HT1080 (cell line): ENCODE measurements at places on chromosomes 7 and 10. TPM values are rescaled to one million over a fixed set of nuclear protein-coding genes. Genes with fewer than 3 reads are reported as not detected.
A peak's percentile ranks its signal among the peaks of the same experiment; 100 is the strongest.

Gene IMMP2L
- total RNA-seq: 4.9 and 6.5 TPM in 2 replicates

Gene AGBL3
- total RNA-seq: 1.1 and 1.2 TPM in 2 replicates

Gene ADRA2A
- total RNA-seq: 0.20 and 0.23 TPM in 2 replicates

- no peak for DNase-seq
Measured at GRCh38 chr7:84847038-84847437, 339.8 kb downstream of the SEMA3D start.

- DNase-seq: no peak
Measured at GRCh38 chr10:15725603-15726002, 5.9 kb upstream of the ITGA8 start.

DNA sequence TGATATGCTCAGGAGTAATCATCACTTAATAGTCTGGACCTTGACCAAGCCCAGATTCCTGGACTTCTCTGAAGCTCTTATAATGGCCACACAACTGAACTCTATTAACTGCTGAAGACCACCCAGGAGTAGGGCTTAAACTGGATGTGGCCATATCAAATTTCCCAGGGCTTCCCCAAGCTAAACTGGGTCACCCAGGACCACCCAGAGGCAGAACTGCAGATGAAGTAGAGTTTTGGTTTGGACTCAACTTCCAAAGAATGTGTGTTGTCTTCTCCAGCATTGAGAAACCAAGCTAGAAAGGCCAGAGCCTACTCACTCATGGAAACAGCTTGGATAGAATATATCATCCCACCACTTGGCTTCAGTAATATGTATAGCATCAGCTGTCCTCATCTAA, 358.2 kb upstream of the MEOX2 start:
- no peak for DNase-seq

DNA sequence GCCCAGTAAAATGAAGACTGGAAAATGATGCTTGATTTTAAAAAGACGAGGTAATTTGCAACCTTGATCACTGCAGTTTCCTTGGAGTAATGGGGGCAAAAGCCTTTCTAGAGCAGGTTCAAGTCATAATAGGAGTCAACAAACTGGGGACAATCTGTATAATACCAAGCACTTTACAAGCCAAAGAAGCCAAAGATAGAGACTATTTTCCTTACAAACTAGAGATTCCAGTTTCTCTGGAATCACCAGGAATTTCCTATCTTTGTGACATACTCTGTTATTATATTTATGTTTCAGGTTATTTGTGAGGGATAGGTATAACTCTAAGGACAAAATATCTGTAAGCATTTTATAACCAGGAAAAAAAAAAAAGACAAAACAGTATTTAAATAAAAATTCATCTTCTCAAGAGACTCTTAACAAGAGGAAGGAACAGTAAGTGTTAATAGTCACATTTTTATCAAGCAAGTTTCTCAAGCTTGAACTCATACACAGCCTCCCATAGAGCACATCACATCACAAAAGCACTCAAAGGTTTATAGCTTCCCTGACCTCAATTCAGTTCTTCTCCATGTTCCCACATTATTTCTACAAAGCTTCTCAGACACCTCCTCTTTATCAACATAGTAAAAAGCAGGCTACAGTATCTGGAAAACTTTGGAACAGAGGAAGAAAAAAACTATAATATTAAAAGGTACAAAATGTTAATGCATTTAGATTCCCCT, 18.9 kb downstream of the JMJD1C start:
- no peak for DNase-seq

GRCh38 chr7:55887821-55888247, 578 bp downstream of the ZNF713 start:
- DNase-seq: no peak

- DNase-seq: no peak
Measured at GRCh38 chr7:57375783-57376182, 74.2 kb upstream of the ZNF716 start.

DNA sequence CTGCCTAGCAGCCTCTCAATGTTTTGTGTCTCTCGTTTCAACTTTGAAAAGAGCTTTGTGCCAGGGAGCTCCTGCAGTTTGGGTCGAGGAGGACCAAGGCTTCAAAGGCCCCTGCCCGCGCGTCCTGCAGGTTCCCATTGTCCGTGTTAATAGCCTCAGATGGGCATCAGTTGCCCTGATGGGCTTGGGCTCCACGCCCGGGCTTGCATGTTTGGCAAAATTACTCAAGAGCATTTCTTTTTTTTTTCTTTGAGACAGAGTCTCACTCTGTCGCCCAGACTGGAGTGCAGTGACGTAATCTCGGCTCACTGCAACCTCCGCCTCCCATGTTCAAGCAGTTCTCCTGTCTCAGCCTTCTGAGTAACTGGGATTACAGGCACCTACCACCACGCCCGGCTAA, 636.6 kb downstream of the SDK1 start:
- DNase-seq: no peak

DNA sequence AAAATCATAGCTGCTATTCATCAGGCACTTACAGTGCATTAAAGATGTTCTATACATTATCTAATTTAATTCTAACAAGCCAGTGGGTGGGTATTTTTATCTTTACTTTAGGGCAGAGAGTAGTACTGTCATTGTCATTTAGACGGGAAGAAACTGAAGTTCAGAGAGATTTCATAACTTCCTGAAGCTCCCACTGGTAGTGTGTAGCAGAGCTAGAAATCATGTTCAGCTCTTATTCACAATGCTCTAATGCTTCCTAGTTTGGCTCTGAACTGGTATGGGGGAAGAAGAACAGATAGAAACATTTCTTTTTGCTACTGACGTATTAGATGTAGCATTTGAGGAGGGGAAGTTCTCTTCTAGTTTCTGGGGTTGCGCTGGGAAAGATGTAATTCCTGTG, 116.7 kb downstream of the CYP26A1 start:
- no peak for DNase-seq

DNA sequence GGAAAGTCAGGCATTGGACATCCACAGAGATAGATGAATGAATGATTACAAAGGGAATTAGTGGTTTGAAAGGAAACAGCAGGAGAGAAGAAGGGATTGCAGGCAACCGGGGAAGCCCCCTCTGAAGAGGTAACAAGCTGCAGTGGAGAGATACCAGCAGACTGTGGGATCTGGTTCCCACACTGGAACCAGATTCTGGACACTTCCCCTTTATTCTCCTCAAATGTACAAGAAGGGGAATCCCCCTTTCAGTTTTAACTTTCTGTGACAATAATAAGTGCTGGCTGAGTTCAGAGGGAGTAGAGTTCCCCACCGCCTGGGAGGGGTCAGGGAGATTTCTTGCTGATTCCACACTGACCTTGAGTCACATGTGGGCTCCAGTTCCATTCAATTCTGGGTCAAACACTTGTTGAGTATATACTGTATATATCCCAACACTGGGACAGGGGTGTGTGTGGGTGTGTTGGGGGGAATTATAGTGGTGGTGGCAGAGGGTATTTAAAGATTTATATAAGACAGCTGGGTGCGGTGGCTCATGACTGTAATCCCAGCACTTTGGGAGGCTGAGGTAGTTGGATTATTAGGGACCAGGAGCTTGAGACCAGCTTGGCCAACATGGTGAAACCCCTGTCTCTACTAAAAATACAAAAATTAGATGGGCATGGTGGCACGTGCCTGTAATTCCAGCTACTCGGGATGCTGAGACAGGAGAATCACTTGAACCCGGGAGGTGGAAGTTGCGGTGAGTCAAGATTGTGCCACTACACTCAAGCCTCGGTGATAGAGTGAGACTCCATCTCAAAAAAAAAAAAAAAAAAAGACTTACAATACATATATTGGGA, 16.5 kb upstream of the DDIT4 start:
- DNase-seq: no peak

GRCh38 chr10:98808282-98808892, 361.7 kb upstream of the HPS1 start:
- no peak for DNase-seq

DNA sequence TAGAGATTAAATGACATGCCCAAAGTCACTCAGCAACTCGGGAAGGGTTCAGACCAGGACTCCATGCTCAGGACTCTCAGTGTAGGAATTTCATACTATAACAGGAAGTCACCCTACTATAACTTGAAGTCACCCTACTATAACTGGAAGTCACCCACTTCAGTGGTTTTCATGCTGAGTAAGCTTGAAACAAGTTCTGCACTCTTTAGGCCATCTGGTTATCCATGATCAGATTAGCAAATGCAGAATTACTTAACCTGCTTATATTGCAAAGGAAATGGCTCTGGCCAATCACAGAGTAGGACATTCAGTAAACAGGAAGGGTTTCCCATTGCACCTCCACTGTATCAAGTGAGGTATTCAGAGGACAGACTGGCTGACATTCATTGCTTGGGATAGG, 1240.4 kb downstream of the GATA3 start:
- DNase-seq: no peak

DNA sequence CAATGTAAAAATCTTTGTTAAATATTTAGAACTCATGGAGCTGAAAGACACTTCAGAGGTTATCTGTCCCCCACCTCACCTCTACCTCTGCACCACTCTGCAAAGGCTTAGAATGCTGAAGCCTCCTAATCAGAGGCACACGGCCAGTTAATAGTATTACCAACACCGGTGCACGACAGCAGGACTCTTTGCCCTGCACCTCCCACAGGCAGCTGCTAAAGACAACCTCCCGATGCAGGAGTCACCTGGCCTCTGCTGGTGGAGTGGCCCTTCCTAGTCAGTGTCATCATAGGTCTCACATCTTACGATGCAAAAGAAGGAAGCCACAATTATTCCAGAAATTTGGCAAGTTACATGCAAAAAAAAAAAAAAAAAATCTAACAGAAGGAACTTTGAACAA, 66.6 kb upstream of the MGMT start:
- no peak for DNase-seq

DNA sequence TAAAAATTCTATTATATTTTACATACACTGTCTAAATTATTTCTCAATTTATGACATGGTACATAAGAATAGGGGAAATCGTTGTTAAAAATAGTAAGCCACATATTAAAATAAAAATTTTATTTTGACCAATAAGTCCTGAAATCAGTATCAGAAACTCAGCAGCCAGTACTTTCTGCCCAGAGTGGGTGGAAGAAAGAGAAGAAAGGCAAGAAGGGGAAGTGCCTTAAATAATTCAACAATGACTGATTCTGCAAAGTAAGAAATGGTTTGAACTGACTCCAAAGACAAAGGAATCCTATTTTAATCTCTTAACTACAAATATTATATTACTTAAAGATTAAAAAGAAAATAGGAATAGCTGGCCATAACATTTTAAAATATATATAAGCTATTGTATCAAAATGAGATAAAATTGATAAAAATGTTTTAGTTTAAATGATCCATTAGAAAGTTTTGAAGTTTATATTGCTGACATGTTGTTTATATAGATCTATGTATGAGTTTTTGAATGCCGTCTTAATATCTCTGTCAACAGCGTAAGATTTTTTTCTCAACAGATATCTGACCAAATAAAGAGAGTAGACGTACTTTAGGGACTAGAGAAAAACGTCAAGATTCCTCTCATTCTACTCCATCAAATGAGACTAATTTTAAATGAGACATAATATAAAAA, 30.2 kb upstream of the NRCAM start:
- peak; percentile 11 for DNase-seq

DNA sequence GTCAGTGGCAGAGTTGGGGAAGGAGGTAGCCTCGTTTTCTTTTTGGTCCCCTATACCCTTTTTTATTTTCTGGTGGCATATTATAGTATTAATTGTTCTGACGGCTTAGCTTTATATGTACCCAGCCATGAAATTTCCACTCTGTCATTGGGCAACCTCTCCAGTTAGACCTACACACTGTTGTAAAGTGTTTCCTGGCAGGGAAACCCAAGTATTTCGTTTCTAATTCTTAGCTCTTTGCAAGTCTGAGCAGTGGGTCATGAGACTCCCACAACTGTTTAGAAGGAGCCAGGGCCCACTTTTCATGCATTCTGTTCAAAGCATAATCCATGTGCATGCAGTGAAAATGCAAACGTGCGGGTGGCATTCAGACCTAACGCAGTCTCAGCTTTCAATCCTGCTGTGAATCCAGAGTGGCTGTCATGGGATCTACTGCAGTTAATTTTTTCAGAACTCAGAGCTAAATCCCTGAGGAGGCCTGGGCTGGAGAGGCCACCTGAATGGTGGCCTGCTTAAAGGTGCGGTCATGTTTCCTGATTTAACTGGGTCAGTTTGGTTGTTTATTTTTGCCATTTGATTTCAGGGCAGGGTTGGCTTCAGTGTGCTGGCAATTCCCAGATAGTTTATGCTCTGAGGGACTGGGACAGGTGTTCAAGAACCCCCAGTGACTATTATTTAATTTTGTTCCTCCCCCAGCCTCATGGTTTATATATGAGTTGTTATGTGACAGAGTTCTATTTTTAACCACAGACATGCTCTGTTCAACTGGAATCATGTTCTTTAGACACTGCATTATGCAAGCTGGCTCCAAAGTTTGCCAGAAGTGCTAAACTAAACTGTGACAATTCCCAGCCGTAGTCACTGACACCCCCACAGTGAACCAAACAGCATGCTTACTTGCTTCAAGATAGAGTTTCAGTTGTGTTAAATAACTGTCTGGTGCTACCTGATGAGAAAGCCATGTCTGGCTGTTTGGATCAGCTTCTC, 27.4 kb upstream of the SYPL1 start:
- no peak for DNase-seq

- peak; percentile 98 for DNase-seq
Measured at GRCh38 chr10:110398419-110399105, 93.8 kb upstream of the SMNDC1 start.

GRCh38 chr7:132179080-132179430, 397.2 kb downstream of the PLXNA4 start:
- DNase-seq: no peak

DNA sequence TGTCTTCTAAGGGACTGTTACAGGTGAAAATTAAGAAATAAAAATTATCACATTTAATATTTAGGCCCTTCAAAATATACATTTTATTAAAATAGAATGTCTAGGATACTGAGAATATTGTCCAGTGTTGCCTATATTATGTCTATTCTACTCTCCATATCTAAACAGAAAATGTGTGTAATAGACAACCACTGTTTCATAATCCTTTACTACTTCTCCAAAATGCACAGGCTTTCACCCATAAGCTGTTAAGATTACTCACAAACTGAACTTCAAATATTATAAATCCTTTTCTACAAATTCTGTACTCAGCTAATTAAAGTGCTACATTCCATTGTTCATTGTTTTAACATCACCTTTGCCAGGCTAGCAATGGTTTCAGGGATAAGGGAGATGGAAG, 56.7 kb upstream of the TFEC start:
- no peak for DNase-seq

GRCh38 chr7:35021445-35021844, 15.8 kb downstream of the DPY19L1 start:
- no peak for DNase-seq
